A549 (cell line): ENCODE measurements at places on chromosomes 3 and 15.

GRCh38 chr3:59880717-59881116 lies 830.9 kb upstream of the CFAP20DC start:
- no peak for DNase-seq

GRCh38 chr3:187802928-187803259 lies 57.6 kb upstream of the BCL6 start:
- DNase-seq, result no peak

DNA sequence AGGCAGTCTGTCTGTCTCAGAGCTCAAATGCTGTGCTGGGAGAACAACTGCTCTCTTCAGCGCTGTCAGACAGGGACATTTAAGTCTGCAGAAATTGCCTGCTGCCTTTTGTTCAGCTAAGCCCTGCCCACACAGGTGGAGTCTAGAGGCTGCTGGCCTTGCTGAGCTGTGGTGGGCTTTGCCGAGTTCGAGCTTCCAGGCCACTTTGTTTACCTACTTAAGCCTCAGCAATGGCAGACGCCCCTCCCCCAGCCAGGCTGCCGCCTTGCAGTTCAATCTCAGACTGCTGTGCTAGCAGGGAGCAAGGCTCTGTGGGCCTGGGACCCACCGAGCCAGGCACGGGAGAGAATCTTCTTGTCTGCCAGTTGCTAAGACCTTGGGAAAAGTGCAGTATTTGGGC lies 25.0 kb upstream of the RPP14 start:
- no peak for DNase-seq

DNA sequence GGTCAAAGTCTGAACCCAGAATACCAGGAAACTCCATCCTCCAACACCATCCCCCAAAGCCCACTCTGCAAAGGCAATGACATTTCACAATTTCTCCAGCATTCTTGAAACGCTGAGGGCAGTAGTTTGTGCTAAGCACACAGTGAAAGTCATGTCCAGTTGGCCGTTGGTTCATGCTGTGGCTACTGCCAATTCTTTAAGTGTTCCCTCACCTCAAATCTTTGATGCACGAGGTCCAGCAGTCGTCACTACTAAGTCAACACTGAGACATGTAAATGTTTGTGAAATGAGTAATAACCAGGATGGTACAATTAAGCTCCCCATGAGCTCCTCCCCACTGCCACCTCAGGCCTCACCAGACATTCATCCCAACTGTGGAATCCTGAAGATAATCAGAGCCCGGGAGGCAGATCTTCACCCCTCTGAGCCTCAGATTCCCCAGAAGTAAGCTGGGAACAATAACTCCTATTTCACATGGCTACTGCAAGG lies 7.0 kb downstream of the SUCLG2 start:
- peak; percentile 77 for DNase-seq

DNA sequence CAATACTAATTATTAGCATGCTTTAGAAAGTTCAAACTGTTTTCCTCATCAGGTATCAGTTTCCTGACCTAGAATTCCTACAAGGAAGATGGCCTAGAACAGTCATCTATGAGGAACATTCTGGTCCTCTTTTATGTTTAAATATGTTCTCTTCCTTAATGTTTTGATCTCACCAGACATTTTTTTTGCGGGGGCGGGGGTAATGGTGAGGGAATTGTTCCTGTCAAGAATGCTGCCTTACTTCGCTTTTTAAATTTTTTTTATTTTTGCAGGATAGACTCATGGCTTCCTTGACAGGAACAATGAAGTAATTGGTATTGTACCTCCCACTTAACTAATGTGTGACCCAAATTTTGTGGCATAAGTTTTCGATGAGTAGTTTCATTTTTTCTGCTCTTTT lies 44.3 kb upstream of the NANOGP8 start:
- no peak for DNase-seq

- DNase-seq, result no peak
Observed at GRCh38 chr15:78207641-78208340, 26.6 kb downstream of the ACSBG1 start.

GRCh38 chr3:54342676-54343075 lies 220.3 kb downstream of the CACNA2D3 start:
- DNase-seq, result no peak

GRCh38 chr3:4503050-4503449 lies 9.9 kb downstream of the ITPR1 start:
- no peak for DNase-seq

GRCh38 chr3:21750831-21751391 lies at the start of gene ZNF385D:
ZNF385D (minus strand) TSS chr3:21751210; CDS start chr3:21750916, 294 bp downstream.
- no peak for DNase-seq

- DNase-seq, result no peak
Observed at GRCh38 chr15:39447346-39447745, 133.5 kb upstream of the THBS1 start.

DNA sequence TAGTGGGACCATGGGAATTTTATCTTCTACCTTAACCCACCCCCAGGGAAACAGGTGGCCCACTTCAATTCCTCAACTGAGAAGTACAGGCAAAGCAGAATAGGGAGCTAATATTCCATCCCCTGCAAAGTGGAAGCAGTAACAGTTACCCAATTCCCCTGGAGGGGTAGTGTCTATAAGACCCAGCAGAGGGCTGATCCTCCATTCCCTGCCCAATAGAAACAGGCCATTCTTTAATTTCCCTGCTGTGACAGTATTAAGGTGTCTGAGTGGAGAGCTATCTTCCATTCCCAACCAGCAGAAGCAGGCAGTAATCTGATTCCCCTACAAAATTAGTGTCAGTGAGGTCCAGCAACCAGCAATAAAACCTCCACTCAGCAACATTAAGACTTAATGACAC lies 219.8 kb downstream of the ULK4 start:
- DNase-seq, result no peak

DNA sequence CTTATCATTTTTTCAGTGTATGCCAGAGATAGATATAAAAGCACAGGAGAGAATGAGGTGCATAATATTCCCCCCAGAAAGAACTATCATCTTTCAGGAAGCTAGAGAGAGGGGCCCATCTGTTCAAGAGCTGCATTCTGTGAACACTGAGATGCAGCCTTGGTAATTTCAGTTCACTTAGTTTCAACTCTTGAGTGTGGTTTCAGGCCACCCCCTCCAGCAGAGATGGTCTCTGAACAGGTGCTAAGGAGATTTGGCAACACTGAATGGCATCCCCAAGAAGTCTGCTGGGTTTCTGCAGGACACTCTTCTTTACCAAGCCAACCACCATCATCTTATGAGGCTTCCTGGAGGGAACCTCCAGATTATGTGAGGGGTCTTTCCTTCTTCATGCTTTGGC lies 30.4 kb upstream of the LIMD1 start:
- DNase-seq, result no peak
